ENCODE measurements at places on chromosomes 4 and X. TPM values are rescaled to one million over a fixed set of nuclear protein-coding genes. Genes with fewer than 3 reads are reported as not detected.

The CXCL11 gene
- 0.14 TPM for total RNA-seq

The TLR2 gene
- total RNA-seq: 1.3 TPM

GRCh38 chr4:147535124-147535523, 54.2 kb downstream of the EDNRA start:
- DNase-seq: no peak

The SPANXD gene
- total RNA-seq: not detected

GRCh38 chr4:88999392-88999930, 57.5 kb downstream of the FAM13A start:
- DNase-seq: no peak

The BEX3 gene
- total RNA-seq: 21.1 TPM

GRCh38 chr4:156539376-156539775, 432.2 kb downstream of the PDGFC start:
- DNase-seq: no peak

The ZFX gene
- total RNA-seq: 37.9 TPM

- DNase-seq: no peak
Measured at GRCh38 chr4:74056114-74056857, 17.8 kb upstream of the CXCL3 start.

Measured in activated CD4-positive, alpha-beta T cell treated with anti-CD3 and anti-CD28 coated beads for 36 hours (primary cell).